Epithelial cell of umbilical artery (primary cell): ENCODE measurements at places on chromosomes 6 and 20. TPM values are rescaled to one million over a fixed set of nuclear protein-coding genes. Genes with fewer than 3 reads are reported as not detected.

The ADGRF1 gene
- total RNA-seq, result not detected in 2 replicates

The MCUR1 gene
- 6.4 and 6.5 TPM in 2 replicates for total RNA-seq

The RNF182 gene
- total RNA-seq, result 0.32 and 0.61 TPM in 2 replicates

The LHFPL5 gene
- total RNA-seq, result not detected in 2 replicates

The CLDN20 gene
- 0.30 TPM in 1 of 2 replicates, not detected in the other for total RNA-seq

The SLC26A8 gene
- not detected in 2 replicates for total RNA-seq

The CPXM1 gene
- total RNA-seq, result 0.32 TPM in 1 of 2 replicates, not detected in the other

The GINM1 gene
- total RNA-seq, result 39.6 and 59.3 TPM in 2 replicates

The RAE1 gene
- total RNA-seq, result 30.9 and 33.6 TPM in 2 replicates

The PRELID3B gene
- 78.6 and 86.3 TPM in 2 replicates for total RNA-seq

The UNC93A gene
- total RNA-seq, result not detected in 2 replicates

The FANCE gene
- total RNA-seq, result 7.0 and 9.1 TPM in 2 replicates

The ULBP1 gene
- total RNA-seq, result under 0.01 and 0.46 TPM in 2 replicates

The FKBP5 gene
- 23.1 and 36.5 TPM in 2 replicates for total RNA-seq

The KIF25 gene
- total RNA-seq, result not detected in 2 replicates

The IPCEF1 gene
- total RNA-seq, result 0.32 TPM in 1 of 2 replicates, not detected in the other

The SEMG1 gene
- not detected in 2 replicates for total RNA-seq

The HIVEP2 gene
- 2.6 and 3.5 TPM in 2 replicates for total RNA-seq

The SLC35D3 gene
- total RNA-seq, result under 0.01 TPM in 1 of 2 replicates, not detected in the other

The DPM1 gene
- total RNA-seq, result 84.5 and 152 TPM in 2 replicates

The SNHG17 gene
- 9.4 and 17.2 TPM in 2 replicates for total RNA-seq

The CRISP2 gene
- total RNA-seq, result under 0.01 TPM in 1 of 2 replicates, not detected in the other

The SLC22A16 gene
- total RNA-seq, result not detected in 2 replicates

The FUT9 gene
- not detected in 2 replicates for total RNA-seq

The PROKR2 gene
- under 0.01 TPM in 1 of 2 replicates, not detected in the other for total RNA-seq

The TFEB gene
- total RNA-seq, result 2.3 and 4.0 TPM in 2 replicates

The PSORS1C1 gene
- total RNA-seq, result 1.3 and 3.3 TPM in 2 replicates

The HLA-DPB1 gene
- total RNA-seq, result 20.1 and 23.1 TPM in 2 replicates

The DLK2 gene
- total RNA-seq, result 0.46 and 0.65 TPM in 2 replicates

The EEF1E1 gene
- total RNA-seq, result 101 and 113 TPM in 2 replicates
